ENCODE measurements at places on chromosomes 6 and 20. TPM values are rescaled to one million over a fixed set of nuclear protein-coding genes. Genes with fewer than 3 reads are reported as not detected.

TRIM40 gene
- total RNA-seq: not detected

BTN1A1 gene
- total RNA-seq: not detected

CYP21A2 gene
- total RNA-seq: not detected

RCAN2 gene
- total RNA-seq: 14.8 TPM

UBE3D gene
- total RNA-seq: 11.7 TPM
